ENCODE measurements at places on chromosomes 12 and 14. TPM values are rescaled to one million over a fixed set of nuclear protein-coding genes. Genes with fewer than 3 reads are reported as not detected.

DNA sequence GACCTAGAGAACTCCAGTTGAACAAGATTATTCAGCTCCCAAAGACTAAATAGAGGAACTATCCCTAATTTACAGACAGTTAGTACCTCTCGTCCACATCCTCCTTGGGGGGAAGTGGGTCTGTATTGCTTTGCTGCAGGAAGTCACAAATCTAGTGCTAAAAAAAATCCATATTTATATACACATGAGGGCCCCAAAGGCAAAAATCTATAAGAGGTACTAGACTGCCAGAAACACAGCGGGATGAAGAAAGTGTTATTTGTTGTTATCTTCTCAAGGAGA is 190.1 kb downstream of the TTC8 start:
- no peak overlapping the region for H3K4me3 ChIP-seq
- peaks cover 31% of the 10 kb centered on the region for H3K4me1 ChIP-seq
- no peaks in the 10 kb centered on the region for H3K36me3 ChIP-seq
- H3K27ac ChIP-seq = no peak overlapping the region
- DNase-seq = no peak

DNA sequence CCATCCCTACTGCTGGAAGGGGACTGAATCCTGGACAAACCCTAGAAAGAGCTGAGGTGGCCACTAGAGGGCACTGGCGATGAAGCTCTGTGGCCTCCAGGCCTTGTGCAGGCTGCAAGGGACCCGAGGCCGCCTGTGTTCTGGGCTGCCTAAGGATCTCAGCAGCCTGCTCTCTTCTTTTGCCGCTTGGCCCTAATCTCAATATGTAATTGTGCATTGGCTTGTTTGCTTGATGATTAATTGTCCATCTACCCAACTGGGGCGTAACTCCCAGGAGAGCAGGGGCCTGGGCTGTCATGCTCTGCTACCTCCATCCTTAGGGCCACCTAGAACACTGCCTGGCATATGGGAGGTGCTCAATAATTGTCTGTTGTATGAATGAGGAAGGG is 73.8 kb downstream of the SYNE3 start:
- peak; percentile 66 for DNase-seq
- peaks cover 14% of the 10 kb centered on the region for H3K36me3 ChIP-seq
- H3K27ac ChIP-seq = peak overlapping the region; percentile 80
- no peaks in the 10 kb centered on the region for H3K27me3 ChIP-seq
- peaks cover 45% of the 10 kb centered on the region for H3K4me1 ChIP-seq

The BORCS5 gene
- 3.9 TPM for total RNA-seq

The HCAR2 gene
- total RNA-seq = 0.09 TPM

- no peak overlapping the region for H3K27ac ChIP-seq
- no peak overlapping the region for H3K4me3 ChIP-seq
- H3K4me1 ChIP-seq = peaks cover 32% of the 10 kb centered on the region
- no peaks in the 10 kb centered on the region for H3K36me3 ChIP-seq
These were observed 2.7 kb downstream of the STK38L start for GRCh38 chr12:27246774-27247173.

DNA sequence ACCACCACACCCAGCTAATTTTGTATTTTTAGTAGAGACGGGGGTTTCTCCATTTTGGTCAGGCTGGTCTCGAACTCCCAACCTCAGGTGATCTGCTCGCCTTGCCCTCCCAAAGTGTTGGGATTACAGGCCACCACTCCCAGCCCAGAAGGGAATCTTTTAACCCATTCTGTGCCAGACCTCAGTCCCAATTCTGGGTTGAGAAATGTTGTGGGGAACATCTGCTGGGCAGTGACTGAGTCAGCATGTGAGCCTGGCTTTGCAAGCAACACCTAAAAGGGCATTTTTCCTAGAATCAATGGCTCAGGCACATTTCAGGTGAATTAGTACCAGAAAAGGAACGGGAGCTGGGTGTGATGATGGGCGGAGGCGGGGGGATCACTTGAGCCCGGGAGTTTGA is 7.6 kb upstream of the SPATS2 start:
- no peak overlapping the region for H3K4me3 ChIP-seq
- H3K27me3 ChIP-seq = no peaks in the 10 kb centered on the region
- H3K4me1 ChIP-seq = peaks cover 26% of the 10 kb centered on the region
- no peaks in the 10 kb centered on the region for H3K36me3 ChIP-seq
- no peak overlapping the region for H3K27ac ChIP-seq

The SLC6A13 gene
- total RNA-seq = 0.52 TPM

DNA sequence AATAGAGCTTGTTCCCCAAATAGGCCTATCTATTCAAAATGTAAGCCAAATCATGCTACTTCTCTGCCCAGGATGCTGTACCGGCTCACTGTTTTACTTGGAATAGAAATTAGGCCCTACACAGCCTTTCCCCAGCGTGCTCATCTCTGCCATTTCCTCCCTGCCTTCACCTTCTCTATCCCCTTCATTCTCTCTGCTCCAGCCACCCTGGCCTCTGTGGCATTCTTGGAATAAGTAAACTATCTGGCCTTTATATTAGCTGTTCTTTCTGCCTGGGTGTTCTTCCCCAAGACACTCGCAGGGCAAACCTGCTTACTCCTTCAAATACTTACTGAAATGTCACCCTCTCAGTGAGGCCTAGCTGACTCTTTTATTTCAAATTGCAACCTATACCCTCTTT is 30.9 kb upstream of the DYRK2 start:
- DNase-seq = no peak
- no peaks in the 10 kb centered on the region for H3K36me3 ChIP-seq
- H3K4me3 ChIP-seq = no peak overlapping the region
- no peaks in the 10 kb centered on the region for H3K27me3 ChIP-seq
- no peak overlapping the region for H3K27ac ChIP-seq
- H3K4me1 ChIP-seq = no peaks in the 10 kb centered on the region

DNA sequence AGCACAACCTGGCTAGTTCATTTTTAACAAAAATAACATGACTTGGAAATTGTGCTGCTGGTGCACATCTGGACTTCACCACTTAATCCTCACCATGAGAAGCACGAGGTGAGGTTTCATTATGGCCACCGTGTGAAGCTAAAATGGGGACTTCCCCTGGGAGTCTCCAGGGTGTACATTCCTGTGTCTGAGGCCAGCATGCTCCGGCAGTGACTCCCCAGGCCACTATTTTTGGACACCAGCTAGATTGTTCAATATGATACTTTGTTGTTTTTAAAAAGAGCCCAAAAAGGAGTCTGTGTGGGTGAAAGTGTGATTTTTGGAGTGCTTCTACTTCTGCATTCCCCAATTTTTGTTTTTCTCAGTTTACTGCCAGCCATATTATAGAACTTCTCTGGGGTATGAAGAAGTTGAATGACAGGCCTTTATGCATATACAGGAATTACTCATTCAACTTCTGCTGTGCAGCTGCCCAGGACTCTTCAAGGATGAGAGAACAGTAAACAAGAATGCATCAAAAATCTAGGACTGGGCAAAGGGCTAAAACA is 16.9 kb upstream of the AICDA start:
- no peaks in the 10 kb centered on the region for H3K36me3 ChIP-seq
- no peak overlapping the region for H3K27ac ChIP-seq
- DNase-seq = no peak
- no peak overlapping the region for H3K4me3 ChIP-seq
- no peaks in the 10 kb centered on the region for H3K27me3 ChIP-seq

DNA sequence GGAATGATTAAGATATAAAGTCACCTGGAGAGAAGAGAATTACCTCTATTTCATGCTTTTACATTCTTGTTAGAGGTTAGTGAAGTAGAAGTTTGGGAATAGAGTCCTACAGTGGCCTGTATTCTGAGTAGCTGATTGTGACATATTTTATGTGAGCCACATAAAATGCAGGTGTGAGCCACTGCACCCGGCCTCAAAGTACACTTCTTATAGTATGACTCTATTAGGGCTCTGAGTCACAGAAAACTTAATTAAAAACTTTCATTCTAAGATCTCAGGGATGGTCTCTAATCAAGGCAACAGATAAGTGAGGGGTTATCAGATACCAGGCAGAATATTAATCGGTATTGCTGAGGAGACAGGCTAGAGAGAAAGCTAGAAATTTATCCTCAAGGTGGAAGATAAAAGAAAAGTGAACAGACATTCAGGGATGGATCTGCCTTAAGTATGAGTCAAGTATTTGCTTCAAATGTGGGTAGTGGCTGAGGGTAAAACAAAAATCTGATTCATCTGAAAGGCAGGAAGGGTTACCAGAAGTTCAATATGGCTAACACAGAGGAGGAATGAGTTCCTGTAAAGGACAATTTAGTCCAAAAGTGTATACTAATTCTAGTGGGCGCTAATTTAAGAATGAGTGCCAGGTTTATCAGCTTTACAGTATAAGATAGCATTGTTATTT is 5.5 kb upstream of the G2E3 start:
- H3K27ac ChIP-seq = no peak overlapping the region
- peaks cover 14% of the 10 kb centered on the region for H3K27me3 ChIP-seq
- no peak overlapping the region for H3K4me3 ChIP-seq
- peaks cover 31% of the 10 kb centered on the region for H3K4me1 ChIP-seq

DNA sequence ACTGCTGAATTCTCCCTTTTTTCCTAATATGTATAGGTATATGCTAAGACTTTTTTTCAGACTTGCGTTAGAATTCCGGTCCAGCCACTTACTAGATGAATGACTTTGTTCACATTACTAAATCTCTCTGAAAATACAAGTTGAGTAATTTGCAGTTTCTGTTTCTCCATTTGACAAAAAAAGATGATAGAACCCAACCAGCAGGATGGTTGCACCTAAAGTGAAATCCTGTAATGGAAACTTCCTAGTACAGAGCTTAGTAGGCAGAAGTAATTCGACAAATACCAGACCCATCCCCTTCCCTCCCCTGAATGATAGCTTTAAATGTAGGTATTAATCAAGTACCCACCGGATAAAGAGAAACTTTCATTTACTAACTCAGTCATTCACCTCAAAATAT is 113.6 kb upstream of the RAP1B start:
- H3K36me3 ChIP-seq = no peaks in the 10 kb centered on the region
- H3K4me1 ChIP-seq = no peaks in the 10 kb centered on the region
- no peak overlapping the region for H3K27ac ChIP-seq

The PNMA1 gene
- total RNA-seq = 8.3 TPM

The PDE3A gene
- 2.3 TPM for total RNA-seq

DNA sequence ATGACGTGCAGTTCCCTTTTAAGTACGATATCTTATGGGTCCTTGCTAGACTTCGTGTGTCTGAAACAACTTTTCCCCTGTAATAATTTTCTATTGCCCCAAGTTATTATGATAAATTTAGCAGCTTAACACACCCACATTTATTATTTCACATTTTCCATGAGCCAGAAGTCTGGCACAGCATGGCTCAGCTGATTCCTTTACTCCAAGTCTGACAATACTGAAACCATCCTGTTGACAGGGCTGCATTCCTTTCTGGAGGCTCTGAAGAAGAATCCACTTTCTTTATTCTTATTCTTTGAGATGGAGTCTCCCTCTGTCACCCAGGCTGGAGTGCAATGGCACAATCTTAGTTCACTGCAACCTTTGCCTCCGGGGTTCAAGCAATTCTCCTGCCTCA is 80.9 kb downstream of the DENND5B start:
- no peaks in the 10 kb centered on the region for H3K36me3 ChIP-seq
- H3K27ac ChIP-seq = no peak overlapping the region
- H3K27me3 ChIP-seq = no peaks in the 10 kb centered on the region

Measured in HepG2 (cell line).